ENCODE measurements at places on chromosomes 1 and 21.

DNA sequence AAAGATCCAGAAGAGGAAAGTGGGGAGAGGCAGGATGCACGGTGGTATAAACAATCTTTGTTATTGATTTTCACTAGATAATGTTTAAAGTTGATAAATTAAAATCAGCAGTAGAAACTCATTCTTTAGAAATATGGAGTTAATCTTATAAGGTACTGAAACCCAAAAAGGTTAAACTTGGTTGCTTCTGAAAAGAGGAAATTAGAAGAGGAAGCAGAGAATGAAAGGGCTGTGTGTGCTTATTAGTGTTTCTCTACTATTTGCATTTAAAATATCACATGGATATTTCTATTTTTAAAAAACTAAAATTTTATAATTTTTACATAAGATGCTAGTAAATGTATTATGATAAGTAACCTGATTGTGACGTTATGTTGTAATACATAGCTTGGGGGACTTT, 24.4 kb downstream of the C1orf141 start:
- no peak for DNase-seq

- DNase-seq, result no peak
These were observed 1.5 kb downstream of the HMGCL start for GRCh38 chr1:23823767-23824166.

DNA sequence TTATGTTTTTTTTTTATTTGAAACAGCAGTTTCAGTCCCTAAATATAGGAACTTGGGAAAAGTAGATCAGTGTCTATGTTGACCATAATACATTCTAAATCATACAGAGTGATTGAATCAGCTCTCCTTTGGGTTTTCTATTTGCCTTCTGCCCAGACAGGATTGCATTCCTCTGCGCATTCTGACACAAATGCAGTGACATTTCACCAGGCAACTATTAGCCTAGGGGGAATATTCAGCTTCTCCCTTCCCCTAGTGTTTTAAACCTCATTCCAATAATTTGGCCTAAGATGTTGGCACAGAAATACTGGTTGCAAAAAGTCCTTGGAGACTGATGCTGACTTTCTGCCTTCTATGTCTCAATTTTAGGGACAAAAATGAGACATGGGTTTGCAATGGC, 172.8 kb downstream of the PTGER3 start:
- DNase-seq, result no peak

DNA sequence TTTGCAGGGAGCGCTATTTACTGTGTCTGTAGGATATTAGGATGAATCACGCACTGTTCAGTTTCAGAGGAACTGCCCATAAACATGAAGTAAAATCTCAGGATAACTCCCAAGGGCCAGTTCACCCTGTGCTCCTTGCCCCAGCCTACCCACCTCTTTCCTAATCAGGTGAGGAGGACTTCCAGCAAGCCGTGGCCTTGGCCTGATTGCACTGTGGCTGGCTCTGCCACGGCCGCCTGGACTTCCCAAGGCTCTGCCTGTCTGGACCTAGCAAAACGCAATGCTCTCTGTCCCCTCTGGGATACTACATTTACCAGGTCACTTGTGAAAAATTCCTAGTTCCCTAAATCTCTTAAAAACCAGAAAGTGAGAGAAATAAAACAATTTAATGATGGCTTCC, 7.4 kb upstream of the ASCL5 start:
- no peak for DNase-seq

GRCh38 chr1:42780176-42780575, 4.6 kb upstream of the TMEM269 start:
- DNase-seq, result no peak

GRCh38 chr1:243924588-243925349, 74.7 kb upstream of the AKT3 start:
- DNase-seq, result no peak

DNA sequence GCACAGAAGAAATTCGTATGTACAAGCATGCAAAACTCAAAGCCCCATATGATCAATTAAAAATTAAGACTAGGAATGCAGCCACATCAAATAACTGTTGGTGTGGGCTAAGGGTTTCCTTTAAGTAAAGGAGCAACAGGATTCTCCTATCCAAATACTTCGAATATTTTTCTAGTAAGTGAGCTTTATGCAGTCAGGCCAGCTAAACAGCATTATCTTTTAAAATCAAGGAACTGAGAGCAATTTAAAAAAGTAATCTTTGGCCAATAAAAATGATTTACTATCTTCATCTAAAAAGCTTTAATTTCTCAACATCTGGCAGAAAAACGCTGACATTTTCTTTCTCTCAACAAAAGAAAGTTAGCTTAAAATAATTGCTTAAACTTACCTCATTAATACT, 19.8 kb downstream of the CNN3 start:
- no peak for DNase-seq

- DNase-seq, result no peak
These were observed 154.5 kb downstream of the PEX14 start for GRCh38 chr1:10629091-10629815.
